Activated naive CD4-positive, alpha-beta T cell treated with anti-CD3 and anti-CD28 coated beads, Interleukin-2, amount 50 U/mL, for 16 hours (primary cell): ENCODE measurements at places on chromosomes 4 and X.

DNA sequence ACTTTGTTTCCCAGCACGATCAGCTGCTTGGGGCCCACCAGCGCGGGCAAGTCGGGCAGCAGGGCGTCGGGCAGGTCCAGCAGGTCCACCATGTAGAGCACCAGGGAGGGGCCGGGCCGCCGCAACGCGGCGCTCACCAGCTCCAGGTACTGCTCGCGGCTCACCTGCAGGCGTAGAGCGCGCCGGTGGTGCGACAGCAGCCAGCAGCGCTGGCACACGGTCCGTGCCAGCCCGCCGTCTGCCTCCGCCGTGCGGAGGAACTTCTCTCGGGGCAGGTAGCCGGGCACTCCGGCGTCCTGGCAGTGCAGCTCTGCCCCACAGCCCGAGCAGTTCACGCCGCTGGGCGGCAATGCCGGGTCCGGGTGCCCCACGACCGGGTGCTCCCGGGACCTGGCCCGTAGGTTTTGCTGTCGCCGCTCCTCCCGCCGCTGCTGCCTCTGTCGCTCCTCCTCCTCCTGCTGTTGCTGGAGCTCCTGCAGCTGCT is 527 bp downstream of the NOA1 start:
- peak; percentile 64 for DNase-seq

DNA sequence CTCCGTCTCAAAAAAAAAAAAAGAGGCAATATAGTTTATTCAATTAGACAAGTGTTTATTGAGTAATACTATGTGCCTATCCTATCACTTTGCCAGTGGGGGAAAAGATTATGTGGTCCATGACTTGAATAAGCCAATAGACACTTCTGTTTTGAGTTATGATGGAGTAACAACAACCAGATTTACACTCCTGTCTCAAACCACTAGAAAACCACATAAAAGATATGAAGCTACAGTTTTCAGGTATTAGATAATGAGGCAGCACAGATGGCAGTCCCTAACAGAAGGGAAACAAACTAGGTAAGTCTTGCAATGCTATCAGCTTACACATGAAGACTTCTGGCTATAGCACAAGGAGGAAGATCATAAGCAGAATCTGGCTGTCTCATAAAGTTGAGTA is 22.5 kb downstream of the NFXL1 start:
- DNase-seq, result no peak

DNA sequence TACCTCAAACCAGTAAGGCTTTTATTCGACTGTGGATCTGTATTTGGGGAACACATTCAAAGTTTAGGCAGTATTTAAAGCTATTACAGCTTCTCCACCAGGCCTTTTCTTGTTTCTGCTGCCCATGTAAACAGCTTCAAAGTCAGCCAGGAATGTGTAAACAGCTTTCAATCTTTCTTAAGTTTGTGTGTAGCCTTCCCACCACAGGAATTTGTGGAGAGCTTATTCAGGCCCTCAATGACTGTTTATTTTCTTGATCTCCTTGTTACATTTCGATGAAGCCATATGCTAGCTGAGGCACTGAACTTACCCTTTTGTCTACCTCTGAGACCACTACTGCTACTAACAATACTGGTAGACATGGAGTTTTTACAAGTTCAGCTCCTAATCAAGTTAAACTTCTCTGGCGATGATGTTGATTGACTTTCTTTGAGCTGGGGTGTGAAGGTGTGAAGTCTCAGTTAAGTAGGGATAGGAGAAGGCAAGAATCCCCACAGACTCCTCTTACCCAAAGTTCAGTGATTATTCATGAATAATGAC is 72.6 kb downstream of the NWD2 start:
- DNase-seq, result no peak

- DNase-seq, result no peak
Measured at GRCh38 chr4:155973639-155974475, 20.2 kb upstream of the CTSO start.

DNA sequence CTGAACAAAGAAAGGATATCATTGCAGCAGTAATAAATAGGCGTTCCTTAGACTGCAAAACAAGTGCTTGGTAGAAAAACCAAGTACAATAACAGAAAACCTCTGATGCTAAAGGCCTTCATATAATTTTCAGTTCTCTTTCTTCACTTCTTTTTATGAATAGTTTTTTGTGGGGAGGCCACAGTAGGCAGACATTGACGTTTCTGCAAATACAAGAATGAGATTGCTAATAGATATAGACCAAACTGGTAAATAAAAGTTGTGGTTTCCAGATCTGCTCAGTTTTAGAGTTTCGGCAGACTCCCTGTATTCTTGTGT is 57.0 kb upstream of the RAP1GDS1 start:
- DNase-seq, result no peak

DNA sequence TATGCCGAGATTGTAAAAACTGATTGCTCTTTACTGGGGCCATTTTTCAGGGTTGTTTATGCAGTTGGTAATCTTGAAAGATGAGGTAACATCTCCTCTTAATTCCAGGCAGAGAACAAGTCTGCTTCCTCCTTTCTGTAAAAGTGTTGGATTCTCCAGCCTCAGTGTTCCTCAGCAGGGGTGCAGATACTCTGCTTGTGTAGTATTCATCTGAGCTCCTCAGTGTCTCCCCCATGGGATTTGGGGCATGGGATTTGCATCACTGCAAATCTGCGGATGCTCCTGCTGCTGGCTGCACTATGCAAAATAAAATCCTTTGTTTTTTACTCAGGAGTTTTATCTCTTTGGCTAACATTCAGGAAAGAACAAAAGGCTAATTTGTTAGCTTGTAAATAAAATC is 104.9 kb upstream of the ATP8A1 start:
- DNase-seq, result no peak

GRCh38 chrX:50818986-50819385 is 5.0 kb upstream of the SHROOM4 start:
- DNase-seq, result no peak

DNA sequence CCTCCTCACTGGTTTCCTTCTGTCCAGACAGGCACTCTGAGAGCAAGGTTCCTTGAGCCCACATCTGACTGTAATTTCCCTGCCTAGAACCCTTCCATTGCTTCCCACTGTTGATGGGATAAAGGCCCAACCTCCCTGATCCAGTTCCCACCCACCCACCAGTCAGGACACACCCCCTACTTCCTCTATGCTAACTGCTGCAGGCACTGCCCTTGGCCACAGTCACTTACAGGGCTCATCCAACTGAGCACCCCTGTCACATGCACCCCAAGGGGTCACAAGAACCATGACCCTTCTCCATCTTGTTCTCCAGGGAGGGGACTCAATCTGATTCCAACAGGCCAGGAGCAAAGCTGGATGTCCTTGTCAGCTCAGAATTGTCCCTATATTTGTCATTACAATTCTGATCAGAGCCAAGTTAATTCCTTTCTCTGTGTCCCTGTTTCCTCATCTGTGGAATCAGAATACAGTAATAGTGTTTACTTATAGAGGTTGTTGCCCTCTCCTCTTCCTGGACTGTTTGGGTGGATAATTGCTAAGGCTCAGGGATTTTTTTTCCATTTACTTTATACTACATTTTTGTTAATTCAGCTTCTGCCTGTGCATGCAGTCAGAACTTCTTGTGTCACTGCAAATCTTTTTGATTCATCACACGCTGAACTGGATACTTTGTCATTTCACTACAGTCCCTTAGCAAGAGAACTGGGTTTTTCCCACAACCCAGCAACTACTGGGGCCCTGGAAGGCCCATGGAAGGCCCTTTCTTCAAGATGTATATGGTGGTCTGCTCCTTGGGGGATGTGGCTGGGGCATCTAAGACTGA is 105.6 kb upstream of the MAMLD1 start:
- DNase-seq, result no peak

GRCh38 chr4:22473268-22473667 is 42.6 kb downstream of the ADGRA3 start:
- no peak for DNase-seq

- no peak for DNase-seq
Measured at GRCh38 chr4:121242188-121242750, 78.1 kb upstream of the TNIP3 start.

DNA sequence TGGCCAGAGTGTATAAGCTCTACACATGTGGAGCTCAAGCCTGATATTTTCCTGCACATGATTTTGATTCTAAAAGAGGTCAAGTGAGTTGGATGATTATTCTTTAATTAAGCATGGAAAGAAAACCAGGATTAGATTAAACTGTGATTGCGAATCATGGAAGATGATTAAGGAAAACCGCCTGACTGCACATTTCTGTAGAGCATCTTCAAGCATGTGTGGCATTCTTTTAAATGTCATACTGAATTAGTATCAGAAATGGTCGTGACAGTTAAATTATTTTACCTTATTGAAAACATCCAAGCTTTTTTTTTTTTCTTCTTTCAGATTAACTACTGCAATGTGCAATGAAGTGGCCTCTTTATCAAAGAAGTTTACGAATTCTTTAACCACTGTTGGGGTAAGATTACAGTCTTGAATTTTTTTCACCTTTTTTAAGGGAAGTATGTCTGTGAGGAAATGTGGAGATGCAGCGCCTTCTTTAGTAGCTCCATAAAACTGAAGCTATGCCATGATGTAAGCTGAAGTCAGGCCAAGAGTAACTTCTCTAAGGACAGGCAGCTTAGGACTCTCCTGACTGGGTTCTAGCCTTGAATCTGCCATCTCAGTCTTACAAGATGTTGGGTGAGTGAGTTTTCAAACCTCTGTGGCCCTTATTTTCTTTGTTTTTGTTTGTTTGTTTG is 67.9 kb downstream of the FAM114A1 start:
- DNase-seq, result no peak

GRCh38 chrX:47587906-47588735 is 5.9 kb downstream of the TIMP1 start:
- no peak for DNase-seq

DNA sequence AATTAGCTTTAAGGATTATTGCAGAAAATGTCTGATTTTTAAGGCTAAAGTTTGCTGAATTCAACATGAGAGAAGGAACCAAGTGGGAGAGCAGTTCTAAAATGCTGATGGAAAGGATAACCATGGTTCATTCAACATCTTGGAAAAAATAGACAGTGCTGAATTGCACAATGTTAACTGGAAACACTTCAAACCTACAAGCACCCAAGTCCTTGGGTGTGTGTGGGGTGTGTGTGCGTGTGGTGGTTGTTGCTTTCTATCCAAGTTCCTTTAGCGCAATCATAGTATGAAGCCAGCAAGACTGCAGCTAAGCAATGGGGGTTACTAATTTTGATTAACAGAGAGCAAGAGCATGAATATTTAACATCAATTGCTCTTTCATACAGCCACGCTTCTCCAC is 29.3 kb upstream of the SCOC start:
- no peak for DNase-seq

- DNase-seq, result no peak
Measured at GRCh38 chrX:19552793-19553192, 37.5 kb upstream of the MAP3K15 start.
